ENCODE measurements at places on chromosomes 5 and 9.

GRCh38 chr5:96195123-96195522 lies 233.5 kb upstream of the ELL2 start:
- DNase-seq: no peak

DNA sequence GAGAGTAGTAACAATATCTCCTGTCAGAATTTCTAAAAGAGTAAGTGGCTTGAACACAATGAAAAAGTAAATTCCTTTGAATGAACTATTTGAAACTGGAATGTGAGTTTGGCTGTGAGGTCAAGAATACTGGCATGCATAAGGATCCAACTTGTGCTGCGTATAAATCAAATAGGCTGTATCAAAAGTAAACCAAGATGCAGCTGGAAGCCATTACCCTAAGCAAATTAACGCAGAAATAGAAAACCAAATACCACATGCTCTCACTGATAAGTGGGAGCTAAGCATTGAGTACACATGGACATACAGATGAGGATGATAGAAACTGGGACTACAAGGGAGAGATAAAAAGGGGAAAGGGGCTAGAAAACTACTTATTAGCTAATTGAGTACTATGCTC lies 24.0 kb upstream of the SRFBP1 start:
- no peak for DNase-seq

- DNase-seq: no peak
Observed at GRCh38 chr9:111740739-111741138, 54.0 kb downstream of the SHOC1 start.

DNA sequence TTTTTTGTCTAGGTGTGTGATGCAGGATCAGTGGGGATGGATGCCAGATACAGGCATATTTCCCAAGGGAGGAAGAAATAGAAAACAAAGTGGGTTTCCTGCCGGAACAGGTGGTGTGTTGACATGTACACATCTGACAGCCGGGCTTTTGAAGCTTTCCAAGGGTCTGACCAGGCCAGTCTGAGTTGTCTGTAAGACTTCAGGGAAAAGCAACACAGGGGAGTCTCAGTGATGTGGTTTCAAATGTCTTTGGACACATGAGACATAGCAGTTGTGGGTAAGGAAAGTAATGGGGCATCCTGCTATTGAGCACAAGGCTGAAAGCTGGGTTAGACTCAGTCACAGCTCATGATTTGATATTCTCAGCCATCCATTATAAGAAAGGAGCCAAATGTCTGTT lies 274.9 kb downstream of the PIK3R1 start:
- DNase-seq: no peak

GRCh38 chr9:114869845-114870244 lies 60.5 kb downstream of the TNFSF8 start:
- no peak for DNase-seq

DNA sequence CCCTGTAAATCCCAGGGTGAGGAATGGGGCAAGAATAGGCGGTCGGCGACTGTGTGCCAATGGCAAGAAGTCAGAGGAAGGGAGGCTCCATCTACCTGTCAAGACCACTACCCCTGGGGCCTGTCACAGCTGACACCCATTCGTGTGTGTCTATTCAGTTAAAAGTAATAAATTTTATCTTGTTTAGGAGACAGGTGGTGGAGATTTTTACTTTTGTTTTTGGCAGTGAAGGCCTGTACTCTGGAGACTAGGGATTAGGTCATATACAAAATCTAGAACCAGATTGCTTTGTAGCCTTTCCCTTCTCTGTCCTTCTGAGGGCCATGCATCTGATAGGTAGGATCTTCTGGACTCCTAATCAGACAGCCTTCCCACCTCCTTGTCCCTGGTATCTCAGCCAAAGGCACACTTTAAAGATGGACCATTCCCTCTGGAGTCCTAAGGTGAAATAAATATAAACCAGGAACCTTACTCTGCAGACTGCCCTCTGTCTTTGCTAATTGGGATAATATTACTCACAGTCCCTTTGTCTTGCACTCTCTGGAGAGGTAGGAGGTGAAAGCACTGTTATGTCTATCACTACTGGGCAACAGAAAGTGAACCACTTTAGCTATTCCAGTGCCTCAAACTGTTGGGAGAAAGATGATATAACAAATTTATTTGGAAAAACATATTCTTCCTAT lies 213.2 kb upstream of the ACTBL2 start:
- DNase-seq: no peak

GRCh38 chr5:169126481-169127021 lies 174.4 kb downstream of the SLIT3 start:
- no peak for DNase-seq

DNA sequence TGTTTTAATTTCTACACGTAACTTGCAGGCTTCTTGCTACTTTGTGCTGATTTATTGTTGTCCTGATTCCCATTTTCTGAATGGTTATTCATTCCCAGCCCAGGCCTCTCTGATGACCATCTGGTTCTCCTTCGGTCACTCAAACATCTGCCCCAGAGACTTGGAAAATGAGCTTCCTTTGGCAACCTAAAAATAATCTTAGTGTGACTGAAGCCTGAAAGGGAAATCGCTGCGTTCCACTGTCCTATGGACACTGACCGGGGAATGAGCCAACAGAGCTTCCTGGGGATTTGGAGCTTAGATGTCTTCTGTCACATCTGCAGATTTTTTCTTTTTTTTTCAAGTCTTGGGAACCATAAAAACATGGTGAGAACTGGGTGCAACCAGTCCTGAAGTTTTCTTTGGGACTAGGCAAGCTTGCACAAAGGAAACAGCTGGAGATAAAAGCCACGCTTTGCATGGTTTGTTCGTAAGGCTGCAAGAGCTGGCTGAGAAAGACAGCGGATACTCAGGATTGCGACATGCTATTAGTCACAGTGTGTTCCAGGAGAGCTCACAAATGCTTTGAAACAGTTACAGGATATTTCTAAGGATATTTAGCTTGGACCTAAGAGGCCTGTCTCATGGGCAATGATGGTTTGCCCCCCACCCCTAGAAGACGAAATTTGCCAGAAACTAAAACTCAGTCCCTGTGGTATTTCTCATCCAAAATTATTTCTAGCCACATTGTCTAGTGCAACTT lies 146.2 kb downstream of the GOLPH3 start:
- DNase-seq: no peak

DNA sequence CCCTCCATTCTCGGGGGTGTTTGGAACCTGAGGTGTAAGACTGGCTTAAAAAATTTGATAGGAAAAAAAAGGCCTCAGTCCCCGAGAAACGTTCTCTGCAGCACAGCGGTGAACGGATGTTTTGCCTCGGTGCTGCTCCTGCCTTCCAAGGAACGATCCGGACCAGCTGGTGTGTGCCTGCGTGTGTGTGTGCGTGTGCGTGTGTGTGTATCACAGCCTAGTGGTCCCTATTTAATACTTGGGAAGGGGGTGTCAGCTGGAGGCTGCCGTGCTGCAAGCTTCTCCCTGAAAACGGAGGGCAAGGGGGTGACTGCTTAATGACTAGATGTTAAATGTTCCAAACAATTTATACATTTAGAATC lies 76.9 kb downstream of the LHX2 start:
- DNase-seq: no peak

GRCh38 chr9:133489253-133490190 lies 10.6 kb upstream of the SLC2A6 start:
- no peak for DNase-seq
